ENCODE measurements at places on chromosomes 13 and 19.

DNA sequence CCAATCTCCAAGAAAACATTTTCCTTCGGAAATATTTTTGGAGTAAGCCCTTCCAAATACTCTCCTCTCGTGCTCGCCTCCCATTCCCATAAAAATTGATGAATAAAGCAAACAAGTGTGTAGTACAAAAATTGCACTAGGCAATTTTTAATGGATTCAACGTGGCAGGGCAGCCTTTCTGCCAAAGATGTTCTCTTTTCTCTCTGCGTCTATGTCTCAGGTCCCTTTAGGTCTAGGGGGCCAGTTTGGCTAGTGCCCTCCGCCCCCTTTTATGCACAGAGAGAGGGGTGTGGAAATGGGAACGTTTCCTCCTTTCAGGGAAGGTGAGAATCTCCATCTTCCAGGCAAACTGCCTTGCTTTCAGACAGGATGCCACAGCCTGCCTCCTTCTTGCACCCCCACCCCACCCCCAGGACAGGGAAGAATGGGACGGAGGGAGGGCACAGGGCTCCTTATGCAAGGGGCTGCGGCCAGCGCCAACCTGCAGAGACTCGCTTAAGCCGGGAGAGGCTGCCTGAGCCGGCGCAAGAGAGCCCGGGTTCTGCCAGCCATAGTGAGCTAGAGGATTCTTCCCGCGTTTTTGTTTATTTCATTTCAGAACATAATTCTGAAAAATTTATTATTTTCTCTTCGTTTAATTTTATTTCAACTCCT lies 2.7 kb upstream of the ZIC2 start:
- DNase-seq: no peak

DNA sequence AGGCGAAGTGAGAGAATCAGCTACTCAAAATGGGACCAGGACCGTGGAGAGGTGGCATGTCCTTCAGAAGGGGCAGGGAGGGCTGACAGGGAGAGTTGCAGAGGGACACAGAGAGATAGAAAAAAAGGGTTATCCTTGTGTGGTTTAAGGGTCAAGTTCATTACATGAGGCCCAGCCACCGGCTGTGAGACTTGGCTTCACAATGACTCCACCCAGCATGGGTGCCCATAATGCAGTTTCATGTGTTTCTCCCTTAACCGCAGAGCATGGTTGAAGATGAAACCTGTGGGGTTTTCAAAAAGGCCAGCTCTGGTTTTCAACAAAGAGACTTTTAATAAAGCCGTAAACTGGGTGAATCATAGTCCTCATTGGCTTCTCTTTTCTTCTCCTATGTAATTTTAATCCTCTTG lies 164.6 kb downstream of the KLF5 start:
- DNase-seq: no peak

DNA sequence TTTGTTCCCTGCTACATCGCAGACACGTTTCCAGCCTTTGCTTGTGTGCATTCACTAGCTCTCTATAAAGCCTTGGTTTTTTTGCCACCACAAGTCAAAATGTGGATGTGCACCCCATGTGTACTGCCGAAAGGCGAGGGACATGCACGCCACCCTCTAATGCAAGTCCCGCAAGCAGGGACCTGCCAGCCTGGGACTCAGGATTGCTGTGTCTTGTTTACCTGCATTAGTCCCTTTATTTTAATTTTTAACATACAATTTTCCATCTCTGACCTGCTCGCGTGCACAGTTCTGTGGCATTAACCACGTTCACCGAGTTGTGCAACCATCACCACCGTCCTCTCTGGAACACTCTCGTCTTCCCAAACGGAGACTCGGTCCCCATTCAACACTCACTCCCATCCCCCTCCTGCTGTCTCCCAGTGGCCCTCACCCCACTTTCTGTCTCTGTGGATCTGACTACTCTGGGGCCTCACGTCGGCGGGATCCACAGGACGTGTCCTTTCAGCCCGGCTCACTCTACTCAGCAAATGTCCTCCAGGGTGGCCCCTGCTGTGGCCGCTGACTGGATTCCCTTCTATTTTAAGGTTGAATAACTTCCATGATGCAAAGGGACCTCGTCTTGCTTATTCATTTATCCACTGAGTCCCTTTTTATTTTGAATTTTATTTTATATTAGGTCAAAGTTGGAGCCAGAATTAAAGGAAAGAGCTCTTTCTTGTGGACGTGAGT lies 58.4 kb downstream of the RASA3 start:
- no peak for DNase-seq

- DNase-seq: no peak
Observed at GRCh38 chr19:5263615-5264014, 77.0 kb downstream of the PTPRS start.

GRCh38 chr19:48887861-48888612 lies 10.5 kb downstream of the TULP2 start:
- no peak for DNase-seq

DNA sequence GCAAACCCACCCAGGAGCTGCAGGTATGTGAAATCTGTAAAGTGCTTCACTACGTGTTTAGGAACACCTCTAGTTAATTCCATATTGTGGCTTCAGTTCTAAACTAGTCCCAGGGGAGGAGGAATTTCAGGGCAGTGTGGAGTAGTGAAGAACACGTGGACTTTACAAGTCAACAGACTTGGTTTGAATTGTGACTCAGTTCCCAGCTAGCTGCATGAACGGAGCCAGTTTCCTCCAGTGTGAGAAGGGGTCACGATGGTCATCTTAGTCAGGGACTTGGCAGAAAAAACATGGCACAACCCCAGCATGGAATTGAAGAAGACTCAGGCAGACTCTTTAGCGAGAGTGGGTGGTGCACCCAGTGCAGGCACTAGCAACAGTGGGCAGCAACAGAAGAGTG lies 175.7 kb upstream of the UBL3 start:
- no peak for DNase-seq

GRCh38 chr13:46202966-46203365 lies 8.8 kb upstream of the LRRC63 start:
- peak; percentile 55 for DNase-seq

GRCh38 chr13:63901630-63902029 lies 2486.0 kb upstream of the PCDH20 start:
- DNase-seq: no peak

DNA sequence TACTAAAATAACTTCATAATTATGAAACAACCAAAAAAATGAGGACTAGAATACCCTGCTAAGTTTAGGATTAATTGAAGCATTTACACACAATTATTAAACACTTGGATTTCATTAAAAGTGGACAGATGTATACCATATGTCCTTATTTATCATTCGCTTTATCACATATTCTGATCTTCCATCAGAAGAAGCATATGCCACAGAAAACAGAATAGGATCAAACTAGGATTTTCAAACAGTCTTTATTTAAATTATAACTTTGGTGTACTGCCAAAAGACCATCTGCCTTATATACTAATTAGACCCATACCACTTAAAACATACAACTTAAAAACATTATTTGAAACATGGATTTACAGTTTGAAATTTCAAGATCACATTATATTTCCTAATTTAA lies 727.1 kb upstream of the KLHL1 start:
- DNase-seq: no peak

GRCh38 chr19:11142528-11143171 lies 12.9 kb downstream of the SPC24 start:
- peak; percentile 36 for DNase-seq

DNA sequence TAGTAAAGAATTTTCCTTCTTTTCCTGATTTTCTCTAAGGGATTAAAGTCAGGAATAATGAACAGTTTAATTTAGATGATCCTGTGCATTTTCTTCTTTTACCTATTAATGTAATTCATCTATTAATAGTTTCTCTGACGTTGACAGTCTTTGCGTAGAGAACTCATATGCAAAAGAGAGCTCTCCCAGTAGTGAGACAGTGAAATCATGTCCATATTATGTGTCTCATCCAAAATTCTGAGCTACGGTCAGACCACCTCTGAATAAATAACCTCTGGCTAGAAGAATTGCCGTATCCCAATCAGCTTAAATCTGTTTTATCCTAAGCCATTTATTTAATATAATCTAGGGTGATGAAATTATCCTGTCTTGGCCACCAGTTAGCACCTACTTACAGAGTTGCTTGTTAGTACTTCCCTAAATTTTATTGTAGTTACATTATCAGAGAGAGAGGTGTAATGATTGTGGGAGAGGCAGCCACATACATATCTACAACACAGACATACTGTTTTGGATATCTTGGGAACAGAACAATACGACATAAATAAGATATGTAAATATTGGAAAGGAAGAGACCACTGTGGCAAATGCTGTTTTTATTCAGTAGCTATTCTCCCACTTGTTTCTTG lies 30.7 kb downstream of the PDS5B start:
- no peak for DNase-seq

GRCh38 chr19:51739466-51740213 lies 12.0 kb downstream of the FPR1 start:
- no peak for DNase-seq

GRCh38 chr13:80256352-80256932 lies 84.5 kb downstream of the SPRY2 start:
- no peak for DNase-seq

- DNase-seq: no peak
Observed at GRCh38 chr13:31468114-31468902, 268.5 kb downstream of the B3GLCT start.

DNA sequence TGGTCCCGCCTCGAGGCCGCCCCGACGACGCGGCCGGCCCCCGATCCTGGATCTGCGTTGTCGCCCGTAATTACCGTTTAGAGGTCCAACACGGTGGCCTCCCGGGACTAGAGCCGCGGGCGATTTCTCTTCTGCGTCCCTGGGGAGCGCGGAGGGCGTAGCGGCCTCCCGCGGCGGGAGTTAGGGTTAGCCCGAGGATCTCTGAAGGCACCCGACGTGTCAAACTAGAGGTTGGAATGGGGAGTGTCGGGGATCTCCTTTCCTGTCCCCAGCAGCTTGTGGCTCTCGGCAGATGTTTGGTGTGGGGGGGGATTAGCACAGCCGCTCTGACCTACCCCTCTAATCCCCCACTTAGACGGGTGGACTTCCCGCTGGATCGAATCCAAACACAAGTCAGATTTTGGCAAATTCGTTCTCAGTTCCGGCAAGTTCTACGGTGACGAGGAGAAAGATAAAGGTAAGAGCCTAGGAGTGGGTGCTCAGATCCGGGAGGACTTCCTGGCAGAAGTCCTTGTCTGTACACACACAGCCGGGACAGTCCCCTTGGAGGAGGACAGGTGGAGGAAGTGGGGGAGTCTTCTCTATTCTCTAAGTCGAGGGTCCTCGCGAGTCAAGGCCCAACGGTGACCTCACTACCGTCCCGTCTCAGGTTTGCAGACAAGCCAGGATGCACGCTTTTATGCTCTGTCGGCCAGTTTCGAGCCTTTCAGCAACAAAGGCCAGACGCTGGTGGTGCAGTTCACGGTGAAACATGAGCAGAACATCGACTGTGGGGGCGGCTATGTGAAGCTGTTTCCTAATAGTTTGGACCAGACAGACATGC lies 581 bp downstream of the CALR start:
- peak; percentile 64 for DNase-seq

DNA sequence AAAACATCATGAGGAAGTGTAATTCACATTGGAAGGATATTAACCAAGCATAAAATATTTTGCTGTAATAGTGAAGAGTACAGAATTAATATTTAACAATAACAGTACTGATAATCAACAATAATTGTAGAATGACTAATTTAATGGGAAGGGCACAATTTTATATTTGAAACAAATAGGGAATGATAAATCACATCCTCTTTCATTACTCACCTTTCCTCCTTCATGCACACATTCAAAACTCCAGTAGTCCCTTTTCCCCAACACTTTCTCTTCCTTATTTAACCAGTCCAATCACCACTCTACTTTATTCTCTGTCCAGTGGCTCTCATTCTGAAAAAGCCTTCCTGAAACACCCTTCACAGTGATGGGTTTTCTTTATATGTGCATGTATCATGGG lies 110.8 kb upstream of the POSTN start:
- no peak for DNase-seq

DNA sequence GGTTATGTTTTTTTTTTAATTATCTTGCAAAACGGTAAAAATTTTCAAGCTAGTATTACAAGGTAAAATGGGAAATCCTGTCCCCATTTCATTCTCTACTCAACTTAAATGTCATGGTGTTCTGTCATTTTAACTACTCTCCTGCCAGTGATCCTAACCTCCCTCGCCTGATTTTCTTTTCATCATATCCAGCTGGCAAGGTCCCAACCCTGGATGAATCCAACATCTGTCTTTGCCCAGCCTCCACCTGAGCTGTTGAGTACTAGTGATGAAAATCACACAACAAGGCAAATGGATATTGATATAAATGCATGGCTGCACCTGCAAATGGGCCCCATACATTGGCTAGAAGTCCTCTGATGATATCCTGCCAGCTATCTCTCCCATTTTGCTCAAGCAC lies 6.9 kb upstream of the CDK8 start:
- DNase-seq: no peak

- DNase-seq: no peak
Observed at GRCh38 chr19:1235625-1236538, 1.9 kb downstream of the CBARP start.

- no peak for DNase-seq
Observed at GRCh38 chr19:46866407-46867136, 5.8 kb downstream of the ARHGAP35 start.

DNA sequence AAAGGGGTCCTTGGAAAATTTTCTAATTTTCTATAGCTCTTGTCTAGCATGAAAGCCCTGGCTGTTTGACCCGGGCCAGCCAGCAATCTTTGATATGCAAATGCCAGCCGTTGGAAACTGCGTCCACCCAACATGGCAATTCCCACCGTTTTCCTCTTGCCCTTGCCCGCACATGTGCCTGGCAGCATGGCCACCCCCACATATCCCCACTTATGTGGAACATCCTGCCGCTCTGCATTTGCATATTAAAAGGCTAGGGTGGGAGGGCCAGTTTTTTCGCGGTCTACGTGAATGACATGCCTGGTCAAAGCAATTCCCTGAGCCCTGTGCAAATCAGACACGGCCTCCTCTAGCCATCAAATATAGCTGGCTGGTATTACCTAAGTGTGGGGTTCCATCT lies 110.3 kb upstream of the TDRD3 start:
- DNase-seq: no peak

DNA sequence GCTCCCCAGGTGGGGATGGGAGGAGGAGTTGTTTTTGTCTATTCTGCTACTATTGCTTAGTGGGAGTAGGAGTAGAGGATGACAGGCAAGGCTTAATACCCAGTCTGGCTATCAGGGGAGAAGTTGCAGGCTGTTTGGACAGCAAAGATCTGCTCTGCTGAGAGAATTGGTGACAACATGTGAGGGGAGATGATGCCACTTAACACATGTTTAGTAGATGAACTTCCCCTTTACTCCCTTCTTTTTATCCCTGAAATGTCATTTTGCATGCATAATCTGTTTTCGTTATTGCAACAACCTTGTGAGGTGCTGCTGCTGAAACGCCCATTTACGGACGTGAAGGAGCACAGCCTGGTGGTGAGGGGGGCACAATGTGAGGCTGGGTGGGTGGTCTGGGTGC lies 3.0 kb upstream of the CYP4F12 start:
- DNase-seq: peak; percentile 43
